ENCODE measurements at places on chromosomes 2 and 18. TPM values are rescaled to one million over a fixed set of nuclear protein-coding genes. Genes with fewer than 3 reads are reported as not detected.
A peak's percentile ranks its signal among the peaks of the same experiment; 100 is the strongest.

- H3K36me3 ChIP-seq, result peaks cover 2% of the 10 kb centered on the region
- H3K27ac ChIP-seq, result no peak overlapping the region
- DNase-seq, result no peak
- H3K27me3 ChIP-seq, result no peaks in the 10 kb centered on the region
- H3K4me1 ChIP-seq, result peaks cover 7% of the 10 kb centered on the region
- H3K4me3 ChIP-seq, result no peak overlapping the region
Measured at GRCh38 chr2:100921685-100922161, 80.4 kb upstream of the RPL31 start.

DNA sequence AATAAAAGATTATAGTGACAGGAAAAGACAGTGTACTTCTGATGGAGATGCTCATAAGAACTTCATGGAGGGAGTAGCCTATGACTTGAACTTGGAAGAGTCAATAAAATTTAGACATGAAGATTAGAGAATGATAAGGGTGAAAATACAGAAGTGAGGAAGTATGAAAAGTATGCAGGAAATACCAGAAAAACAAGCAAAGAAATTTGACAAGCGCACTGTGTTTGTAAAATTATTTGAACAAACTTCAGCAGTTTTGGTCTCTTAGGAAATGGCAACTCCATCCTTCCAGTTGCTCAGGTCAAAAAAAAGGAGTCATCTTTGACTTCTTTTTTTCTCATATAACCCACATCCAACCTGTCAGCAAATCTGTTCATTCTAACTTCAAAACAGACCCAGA lies 864.0 kb upstream of the ZEB2 start:
- H3K27me3 ChIP-seq, result no peaks in the 10 kb centered on the region
- no peaks in the 10 kb centered on the region for H3K36me3 ChIP-seq
- no peak overlapping the region for H3K4me3 ChIP-seq
- no peak overlapping the region for H3K27ac ChIP-seq
- DNase-seq, result no peak
- no peaks in the 10 kb centered on the region for H3K4me1 ChIP-seq

- H3K4me1 ChIP-seq, result peaks cover 3% of the 10 kb centered on the region
- H3K27ac ChIP-seq, result no peak overlapping the region
- peak; percentile 53 for DNase-seq
- H3K27me3 ChIP-seq, result no peaks in the 10 kb centered on the region
- H3K4me3 ChIP-seq, result no peak overlapping the region
Measured at GRCh38 chr2:190119257-190119656, 56.7 kb upstream of the MSTN start.

- H3K4me3 ChIP-seq, result no peak overlapping the region
- H3K27ac ChIP-seq, result no peak overlapping the region
- no peaks in the 10 kb centered on the region for H3K27me3 ChIP-seq
- no peak for DNase-seq
Measured at GRCh38 chr18:26228562-26229260, 2.5 kb downstream of the TAF4B start.

Gene POTEC
- not detected for polyA plus RNA-seq
